Fibroblast of skin of left quadriceps (primary cell): ENCODE measurements at places on chromosomes 13 and 19.

GRCh38 chr19:18551631-18552030 is 6.0 kb upstream of the KXD1 start:
- no peak for DNase-seq

DNA sequence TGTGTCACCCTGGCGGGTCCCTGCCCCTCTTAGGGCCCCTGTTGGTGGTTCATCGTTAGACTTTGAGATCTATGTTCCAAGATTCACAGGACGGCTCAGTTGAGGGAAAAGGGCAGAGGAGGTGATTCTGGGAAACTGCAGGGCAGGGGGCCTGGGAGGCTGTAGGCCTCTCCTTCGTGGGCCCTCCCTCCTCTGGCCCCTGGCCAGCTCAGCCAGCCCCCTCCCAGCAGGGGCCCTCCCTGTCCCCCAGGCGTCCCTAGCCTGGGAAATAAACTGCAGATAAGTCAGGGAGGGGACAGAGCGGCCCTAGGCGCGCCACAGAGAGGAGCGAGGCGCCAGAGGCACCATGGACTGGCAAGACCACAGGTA is 6.5 kb downstream of the HIF3A start:
- no peak for DNase-seq

- DNase-seq, result no peak
These were observed 15.2 kb downstream of the LPAR6 start for GRCh38 chr13:48397744-48398143.

DNA sequence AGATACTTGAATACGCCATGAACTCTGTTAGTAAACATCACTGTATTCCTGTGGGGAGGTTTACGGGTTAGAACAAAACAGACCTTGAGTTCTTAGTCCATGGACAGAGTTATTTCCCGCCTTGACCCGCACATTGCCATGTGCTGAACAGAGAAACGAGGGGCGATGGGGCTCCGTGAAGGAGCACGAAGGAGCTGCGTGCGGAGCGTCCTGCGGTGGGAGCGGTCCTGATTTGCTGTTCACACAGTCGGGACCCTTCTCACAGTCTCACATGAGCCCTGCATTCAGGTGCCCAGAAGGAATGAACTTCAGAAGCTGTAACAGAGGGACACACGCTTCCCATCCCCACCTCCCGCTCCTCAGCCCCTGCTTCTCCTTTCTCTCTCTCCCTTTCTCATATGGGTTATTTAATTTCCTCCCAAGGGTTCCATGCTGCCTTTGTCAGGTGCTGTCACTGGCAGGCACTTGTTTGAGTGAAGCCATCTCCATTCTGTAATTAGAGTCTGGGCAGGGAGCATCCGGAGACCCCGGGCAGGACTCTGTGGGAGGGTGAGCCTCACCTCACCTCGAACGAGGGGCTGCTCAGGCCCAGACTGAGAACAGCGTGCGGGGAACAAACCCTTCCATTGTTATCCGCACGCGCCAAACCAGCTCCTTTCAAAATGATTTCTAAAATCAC is 76.9 kb downstream of the TEX29 start:
- DNase-seq, result no peak

DNA sequence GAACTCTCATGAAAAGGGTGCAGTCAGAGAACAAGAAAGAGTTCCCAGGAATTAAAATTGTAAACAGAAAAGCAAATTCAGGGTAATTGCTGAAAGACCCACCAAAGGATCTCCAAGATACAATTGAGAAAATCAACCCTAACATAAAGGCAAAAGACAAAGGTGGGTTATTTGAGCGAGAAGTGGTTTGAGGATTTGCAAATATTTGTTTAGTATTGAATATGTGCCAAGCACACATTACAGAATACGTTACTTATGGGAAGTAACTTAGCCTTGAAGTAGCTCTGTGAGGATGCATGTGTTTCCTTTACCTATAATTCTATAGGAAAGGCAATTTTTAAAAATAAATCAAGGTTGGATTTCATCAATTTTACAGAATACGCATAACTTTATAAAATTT is 10.0 kb upstream of the CEACAM21 start:
- DNase-seq, result no peak

- DNase-seq, result no peak
These were observed 175.3 kb downstream of the VWA8 start for GRCh38 chr13:41785402-41786172.

DNA sequence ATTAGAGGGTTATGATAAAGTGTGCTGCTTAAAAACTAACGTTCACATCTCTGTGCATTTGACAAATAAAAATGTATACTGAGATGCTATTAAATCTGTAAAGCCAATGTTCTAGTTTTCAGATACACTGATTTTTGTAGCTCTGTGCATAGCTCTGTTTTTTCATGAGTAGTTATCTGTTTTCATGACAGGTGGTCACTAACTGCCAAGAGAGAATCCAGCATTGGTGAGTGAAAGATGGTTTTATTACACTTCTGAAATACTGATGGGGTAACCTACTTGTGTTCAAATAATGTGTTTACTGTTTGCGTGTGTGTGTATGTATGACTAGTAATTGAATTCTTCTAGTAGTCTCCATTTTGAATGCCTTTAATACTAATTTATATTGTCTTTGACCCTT is 29.0 kb downstream of the URI1 start:
- DNase-seq, result no peak

- peak; percentile 82 for DNase-seq
These were observed 862 bp upstream of the VASP start for GRCh38 chr19:45506246-45506988.

- DNase-seq, result no peak
These were observed 5.6 kb downstream of the APC2 start for GRCh38 chr19:1455336-1456120.

GRCh38 chr19:43784241-43784980 is 3.6 kb upstream of the KCNN4 start:
- DNase-seq, result peak; percentile 41

- no peak for DNase-seq
These were observed 3.7 kb downstream of the GADD45B start for GRCh38 chr19:2479556-2480194.

GRCh38 chr13:71474936-71475335 is 392.1 kb downstream of the DACH1 start:
- no peak for DNase-seq

GRCh38 chr19:17468302-17469091 is 1.8 kb upstream of the SLC27A1 start:
- DNase-seq, result no peak

- DNase-seq, result no peak
These were observed 754 bp upstream of the CHERP start for GRCh38 chr19:16542910-16543472.
